ENCODE measurements at places on chromosomes 11 and 22. TPM values are rescaled to one million over a fixed set of nuclear protein-coding genes. Genes with fewer than 3 reads are reported as not detected.

DNA sequence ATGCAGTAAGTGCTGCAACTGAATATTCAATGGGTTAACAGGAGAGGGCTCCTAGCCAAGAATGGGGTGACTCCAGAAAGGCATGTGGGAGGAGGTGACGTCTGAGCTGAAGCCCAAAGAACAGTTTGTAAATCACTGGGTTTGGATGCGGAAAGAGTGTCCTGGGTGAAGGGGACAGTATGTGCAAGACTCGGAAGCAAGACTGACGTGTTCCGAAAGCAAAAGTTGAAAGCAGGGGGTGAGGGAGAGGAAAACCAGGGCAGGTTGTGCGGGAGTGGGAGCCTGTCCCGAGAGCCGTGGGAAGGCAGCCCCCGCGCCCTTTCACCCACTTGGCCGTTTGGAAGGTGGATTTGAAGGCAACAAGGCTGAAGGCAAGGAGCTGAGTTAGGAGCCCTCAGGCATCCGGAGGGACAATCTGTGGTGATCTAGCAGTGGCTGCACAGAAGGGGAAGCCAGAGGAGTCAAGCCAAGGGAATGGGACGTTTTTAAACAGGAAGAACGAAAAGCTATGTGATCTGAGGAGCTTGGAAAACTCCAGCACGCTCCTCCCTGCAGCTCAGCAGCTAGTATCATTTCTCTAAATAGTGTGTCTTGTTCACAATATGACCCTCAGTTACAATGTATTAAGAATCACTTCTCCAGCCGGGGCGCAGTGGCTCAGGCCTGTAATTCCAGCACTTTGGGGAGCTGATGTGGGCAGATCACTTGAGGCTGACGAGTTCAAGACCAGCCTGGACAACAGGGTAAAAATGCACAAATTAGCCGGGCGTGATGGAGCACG, 7.7 kb downstream of the SLC25A18 start:
- DNase-seq: peak; percentile 92

GRCh38 chr11:45073685-45074141, 72.7 kb upstream of the PRDM11 start:
- DNase-seq: no peak

DNA sequence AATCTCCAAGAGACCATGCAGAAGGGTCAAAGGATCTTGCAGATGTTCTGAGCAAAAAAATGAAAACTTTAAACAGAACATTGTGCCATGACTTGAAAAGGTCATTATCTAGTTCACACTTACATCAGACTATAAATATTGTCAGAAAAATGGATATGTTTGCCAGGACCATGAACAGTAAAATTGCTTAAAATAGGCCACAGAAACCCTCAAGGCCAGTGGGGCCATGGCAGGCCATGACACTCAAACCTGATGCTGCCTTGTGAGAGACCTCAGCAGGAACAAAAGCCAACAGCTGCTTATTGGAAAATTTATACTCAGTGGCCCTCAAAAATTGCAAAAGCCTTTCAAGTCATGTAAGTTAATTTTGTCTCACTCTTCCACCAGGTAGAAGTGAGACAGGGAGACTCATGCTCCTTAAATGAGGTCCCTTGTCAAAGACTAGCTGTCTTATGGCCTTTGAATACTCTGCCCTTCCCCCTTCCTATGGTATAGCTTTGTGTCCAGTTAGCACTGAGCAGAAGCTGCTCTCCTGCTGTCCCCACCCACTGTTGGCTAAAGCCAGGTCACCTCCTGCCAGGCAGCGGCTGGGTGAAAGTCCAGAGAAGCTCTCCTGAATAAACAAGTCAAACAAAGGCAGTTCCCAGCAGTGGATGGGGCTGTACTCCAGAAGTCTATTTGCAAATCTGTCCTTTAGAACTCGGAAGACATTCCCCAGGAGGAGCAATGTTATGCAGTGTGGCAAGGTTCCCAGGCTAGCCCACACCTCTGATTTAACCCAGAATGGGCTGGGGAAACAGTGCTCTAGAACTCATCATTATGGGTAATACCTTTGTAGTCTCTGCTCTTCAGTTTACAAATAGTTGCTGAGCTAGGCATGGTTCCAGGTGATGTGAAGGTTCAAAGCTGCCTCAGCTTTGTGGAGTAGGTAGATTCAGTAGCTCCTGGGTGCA, 21.4 kb downstream of the ADM start:
- DNase-seq: peak; percentile 27

GRCh38 chr11:57307666-57308270, 17.0 kb downstream of the TNKS1BP1 start:
- no peak for DNase-seq

CASP5 gene
- total RNA-seq: not detected

- DNase-seq: no peak
Measured at GRCh38 chr11:4006946-4007680, 87.5 kb upstream of the RRM1 start.

- DNase-seq: peak; percentile 48
Measured at GRCh38 chr11:7592711-7593110, 78.9 kb downstream of the PPFIBP2 start.

CCDC73 gene
- not detected for total RNA-seq

- DNase-seq: peak; percentile 86
Measured at GRCh38 chr11:3123761-3124733, 41.1 kb downstream of the OSBPL5 start.

DNA sequence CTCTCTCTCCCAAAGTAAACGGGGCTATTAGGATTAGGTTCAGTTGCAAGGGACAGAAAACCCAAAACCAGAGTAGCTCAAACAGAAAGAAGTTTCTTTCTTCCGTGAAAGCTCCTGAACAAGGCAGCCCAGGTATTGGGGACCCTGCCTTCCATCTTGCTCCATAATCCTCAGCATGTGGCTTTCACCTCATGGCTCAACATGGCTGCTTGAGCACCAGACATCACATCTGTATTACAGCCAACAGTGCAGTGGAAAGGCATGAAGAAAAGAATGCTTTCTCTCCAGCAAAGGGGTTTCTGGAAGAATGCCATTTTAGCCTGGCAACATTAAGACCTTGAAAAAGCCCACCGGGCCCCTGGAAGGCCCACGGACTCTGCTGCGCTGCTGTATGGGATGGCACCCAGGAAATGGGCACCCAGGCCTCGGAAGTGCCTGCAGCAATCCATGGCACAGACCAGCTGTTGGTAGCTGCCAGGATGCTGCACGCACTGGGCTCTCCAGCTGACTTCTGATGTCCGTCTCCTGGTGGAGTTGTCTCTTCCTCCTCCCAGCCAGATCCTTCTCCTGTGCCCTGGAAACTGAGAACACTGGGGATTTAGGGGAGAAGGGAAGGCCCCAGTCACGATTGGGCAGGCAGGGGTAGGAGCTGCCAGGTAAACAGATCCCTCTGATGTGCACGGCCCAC, 22.6 kb downstream of the PDGFB start:
- no peak for DNase-seq

GRCh38 chr11:18772211-18772610, 19.4 kb downstream of the PTPN5 start:
- no peak for DNase-seq

SCUBE2 gene
- total RNA-seq: 1.8 TPM

DNA sequence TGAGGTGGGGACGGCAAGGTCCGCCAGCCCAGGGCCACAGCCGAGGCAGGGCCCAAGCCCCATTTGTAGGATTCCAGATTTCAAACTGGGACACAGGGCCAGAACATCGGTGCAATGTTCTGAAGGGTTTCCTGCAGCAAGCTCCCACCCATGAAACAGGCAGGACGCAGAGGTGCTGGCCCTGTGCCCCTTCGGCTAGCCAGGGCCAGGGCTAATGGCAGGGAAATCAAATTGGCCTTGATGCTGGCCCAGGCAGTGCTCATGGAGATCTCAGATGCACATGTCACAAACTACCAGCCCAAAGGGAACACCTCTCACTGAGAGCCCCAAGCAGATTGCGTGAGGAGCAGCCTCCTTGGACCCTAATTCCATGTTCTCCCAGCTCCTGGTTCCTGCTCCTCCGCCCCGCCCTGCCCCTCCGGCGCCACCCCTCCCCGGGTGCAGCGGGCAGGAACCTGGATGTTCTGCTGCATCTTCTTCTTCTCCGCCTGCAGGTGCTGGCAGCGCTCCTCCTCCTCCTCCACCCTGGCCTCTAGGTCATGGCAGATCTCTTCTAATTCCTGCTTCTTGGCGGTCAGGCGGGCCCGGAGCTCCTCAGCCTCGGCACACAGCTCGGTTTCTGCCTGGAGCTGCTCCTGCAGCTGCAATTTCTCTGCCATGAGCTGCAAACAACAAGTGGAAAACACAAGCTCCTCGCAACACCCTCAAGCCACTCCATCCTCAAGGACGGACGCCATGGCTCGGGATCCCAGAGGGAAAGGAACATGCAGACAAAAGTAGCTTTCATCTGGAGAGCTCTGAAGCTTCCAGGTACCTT, 47.7 kb downstream of the APOL1 start:
- DNase-seq: no peak

DNA sequence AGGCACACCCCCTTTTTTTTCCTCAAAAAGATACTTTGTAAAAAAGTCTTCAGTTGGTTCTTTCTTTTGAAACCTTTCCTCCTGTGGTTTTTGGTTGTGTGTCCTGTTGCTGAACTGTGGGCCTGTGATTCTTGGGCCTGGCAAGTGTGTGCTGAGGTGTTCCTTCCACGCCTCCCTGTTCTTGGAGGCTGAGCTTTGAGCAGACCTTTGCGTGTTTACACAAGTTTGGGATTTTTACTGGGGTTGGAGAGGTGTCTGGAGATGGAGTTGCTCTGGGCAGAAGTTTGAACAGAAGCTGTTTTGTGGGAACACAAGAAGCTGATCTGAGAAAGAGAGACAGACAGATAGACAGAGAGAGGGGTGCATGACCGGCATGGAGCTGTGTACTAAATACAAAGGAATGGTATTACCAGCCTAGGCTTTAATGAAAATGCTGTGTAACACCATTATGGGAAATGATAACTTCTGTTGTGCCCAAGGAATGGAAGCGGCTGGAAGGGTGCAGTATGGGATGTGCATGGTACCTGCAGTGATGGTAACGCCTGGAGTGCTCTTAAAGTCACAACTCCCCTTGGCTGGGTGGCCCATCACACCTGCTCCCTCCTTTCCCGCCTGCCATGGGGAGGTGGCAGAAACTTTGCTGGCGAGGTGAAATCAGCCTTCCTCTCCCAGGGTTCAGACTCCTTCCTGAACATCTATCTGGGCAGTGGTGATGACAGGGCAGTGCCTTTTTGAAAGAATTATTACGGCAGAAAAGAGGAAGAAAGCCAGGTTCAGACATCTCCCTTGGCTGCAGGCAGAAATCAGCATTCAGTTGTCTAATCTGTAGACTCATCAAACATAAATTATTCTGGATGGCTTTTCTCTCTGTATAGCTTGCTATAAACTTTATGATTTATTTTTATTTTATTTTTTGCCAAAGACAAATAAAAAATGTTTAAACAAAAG, 70.4 kb downstream of the LDLRAD3 start:
- DNase-seq: no peak

LRRC74B gene
- not detected for total RNA-seq

DNA sequence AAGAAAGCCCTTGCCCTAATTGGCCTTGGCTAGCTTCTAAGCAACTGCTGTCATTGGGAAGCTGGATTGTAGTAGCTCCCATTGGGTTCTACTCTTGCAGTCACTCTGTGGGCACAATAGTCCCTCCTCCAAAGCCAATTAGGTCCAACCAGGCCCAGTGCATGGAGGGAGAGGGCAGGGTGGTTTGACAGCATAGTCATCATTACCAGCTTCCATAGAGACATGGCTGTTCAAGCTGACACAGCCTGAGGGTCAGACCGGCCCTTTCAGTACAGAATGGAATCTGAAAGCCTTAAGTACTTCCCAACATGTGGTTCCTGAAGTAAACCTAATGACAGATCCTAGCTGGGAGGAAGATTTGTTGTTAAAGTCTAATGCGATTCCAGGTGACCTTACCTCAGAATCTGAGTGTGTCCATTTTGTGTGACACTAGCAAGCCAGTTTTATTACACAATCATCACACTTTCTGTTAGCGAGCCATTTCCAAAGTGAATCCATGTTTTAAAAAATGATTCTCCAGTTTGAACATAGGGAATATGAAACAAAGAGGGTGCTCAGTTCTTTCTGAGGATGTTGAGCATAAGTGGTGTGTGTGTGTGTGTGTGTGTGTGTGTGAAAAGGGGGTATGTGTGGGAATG, 6.9 kb downstream of the PLET1 start:
- no peak for DNase-seq

GRCh38 chr11:115672999-115673411, 168.8 kb upstream of the CADM1 start:
- peak; percentile 30 for DNase-seq

DNA sequence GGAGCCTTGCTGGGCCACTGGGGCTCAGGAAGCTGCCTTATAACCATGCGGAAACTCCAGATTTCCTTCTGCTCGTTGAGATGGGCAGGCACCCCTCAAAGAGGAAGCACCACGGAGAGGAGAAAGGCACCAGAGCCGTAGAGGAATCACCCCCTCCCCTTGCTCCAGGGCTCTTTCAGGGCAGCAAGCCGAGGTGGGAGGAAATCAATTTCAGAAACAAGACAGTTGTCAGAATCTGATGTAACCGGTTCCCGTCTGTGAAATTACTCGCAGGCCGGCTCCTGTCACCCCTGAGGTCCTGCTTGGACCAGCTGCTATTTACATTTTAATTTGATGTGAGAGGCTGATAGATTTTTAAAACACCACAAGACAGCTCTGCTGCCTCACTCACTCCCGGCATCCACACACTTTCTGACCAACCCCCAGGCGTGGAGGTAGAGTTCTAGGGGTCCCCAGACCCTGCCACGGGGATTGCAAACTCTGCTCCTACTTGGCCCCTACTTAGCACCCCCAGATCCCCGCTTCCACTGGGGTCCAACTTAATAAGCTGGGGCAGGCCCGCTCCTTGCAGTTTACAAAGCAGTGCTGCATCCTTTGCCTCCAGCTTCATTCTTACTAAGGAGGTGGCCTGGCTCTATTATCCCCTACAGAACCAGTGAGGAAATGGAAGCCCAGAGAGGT, 162.5 kb downstream of the CEP164 start:
- no peak for DNase-seq

- DNase-seq: no peak
Measured at GRCh38 chr22:20405291-20405930, 11.5 kb downstream of the ZNF74 start.

GRCh38 chr22:47011131-47011858, 248.8 kb downstream of the TBC1D22A start:
- no peak for DNase-seq

GRCh38 chr22:50202130-50202666, 1.4 kb downstream of the SELENOO start:
- no peak for DNase-seq

TBX10 gene
- 0.14 TPM for total RNA-seq

DDI1 gene
- total RNA-seq: not detected

GRCh38 chr11:114478001-114478410, 38.7 kb downstream of the REXO2 start:
- no peak for DNase-seq

TTC36 gene
- 1.1 TPM for total RNA-seq

MICAL2 gene
- 85.0 TPM for total RNA-seq

GRCh38 chr11:125460275-125460674, 35.8 kb downstream of the FEZ1 start:
- no peak for DNase-seq

All from left ventricle myocardium inferior (tissue), 1 donor.